ENCODE measurements at places on chromosomes 7 and 10.
A peak's percentile ranks its signal among the peaks of the same experiment; 100 is the strongest.

GRCh38 chr7:4653771-4654170 lies 28.3 kb upstream of the FOXK1 start:
- no peak for DNase-seq

- no peak for DNase-seq
Observed at GRCh38 chr7:156073366-156074052, 261.2 kb upstream of the SHH start.

GRCh38 chr10:8238986-8239385 lies 184.5 kb downstream of the GATA3 start:
- no peak for DNase-seq

DNA sequence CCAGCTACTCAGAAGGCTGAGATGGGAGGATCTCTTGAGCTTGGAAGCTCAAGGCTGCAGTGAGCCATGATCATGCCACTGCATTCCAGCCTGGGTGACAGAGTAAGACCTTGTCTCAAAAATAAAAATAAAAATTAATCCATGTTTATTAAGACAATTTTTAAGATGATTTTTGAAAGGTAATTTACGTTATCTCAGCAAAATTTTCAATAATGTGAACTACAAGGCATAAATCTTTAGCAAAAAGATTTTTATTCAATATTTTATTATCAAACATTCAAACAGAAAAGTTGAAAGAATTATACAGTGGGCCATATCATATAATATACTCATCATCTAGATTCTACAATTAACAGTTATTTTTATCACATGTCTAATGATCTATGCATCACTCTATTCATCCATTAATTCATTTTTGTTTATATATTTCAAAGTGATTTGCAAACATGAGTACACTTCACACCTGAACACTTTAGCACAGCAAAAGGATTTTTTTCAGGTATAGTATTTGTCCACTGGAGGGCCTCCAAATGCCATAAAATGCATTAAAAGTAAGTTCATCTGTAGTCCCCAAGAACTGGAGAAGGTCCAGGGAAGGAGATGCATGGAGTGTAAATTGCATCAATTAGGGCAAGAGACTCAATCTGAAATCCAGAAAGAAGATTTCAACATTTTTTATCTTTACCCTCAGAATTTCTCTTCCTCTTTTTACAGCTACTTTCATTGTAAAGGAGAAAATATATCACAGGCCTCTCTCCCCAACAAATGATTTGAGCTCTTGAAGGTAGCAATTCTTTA lies 38.6 kb upstream of the RSBN1L start:
- peak; percentile 31 for DNase-seq

GRCh38 chr10:34854147-34854601 lies 39.1 kb upstream of the PARD3 start:
- peak; percentile 80 for DNase-seq

GRCh38 chr7:116671681-116672595 lies at the start of gene MET:
Gene MET, plus strand, starts transcription at chr7:116672196. Its CDS starts 26,889 bp downstream, at chr7:116699085.
- DNase-seq = peak; percentile 81

GRCh38 chr10:108582387-108582786 lies 1340.9 kb downstream of the XPNPEP1 start:
- DNase-seq = peak; percentile 23

DNA sequence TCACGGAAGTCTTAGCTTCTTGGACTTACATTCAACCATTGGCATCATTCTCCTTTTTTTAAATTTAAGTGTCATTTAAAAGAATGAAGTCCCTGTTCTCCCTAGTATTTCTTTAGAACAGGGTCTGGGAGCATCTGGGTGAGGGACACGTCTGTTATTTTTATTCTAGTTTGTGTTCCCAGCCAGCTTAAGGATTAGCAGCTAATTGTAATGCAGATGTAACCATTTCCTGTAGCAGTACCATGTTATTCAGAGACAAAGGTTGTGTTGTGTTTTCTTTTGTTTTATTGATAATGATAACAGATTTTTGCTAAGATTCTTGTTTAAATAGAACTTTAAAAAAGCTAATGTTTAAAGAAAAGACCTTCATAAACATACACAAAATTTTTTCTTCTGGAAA lies 34.3 kb downstream of the BMS1 start:
- DNase-seq = no peak

- no peak for DNase-seq
Observed at GRCh38 chr10:14531974-14532373, 201.2 kb upstream of the FRMD4A start.

DNA sequence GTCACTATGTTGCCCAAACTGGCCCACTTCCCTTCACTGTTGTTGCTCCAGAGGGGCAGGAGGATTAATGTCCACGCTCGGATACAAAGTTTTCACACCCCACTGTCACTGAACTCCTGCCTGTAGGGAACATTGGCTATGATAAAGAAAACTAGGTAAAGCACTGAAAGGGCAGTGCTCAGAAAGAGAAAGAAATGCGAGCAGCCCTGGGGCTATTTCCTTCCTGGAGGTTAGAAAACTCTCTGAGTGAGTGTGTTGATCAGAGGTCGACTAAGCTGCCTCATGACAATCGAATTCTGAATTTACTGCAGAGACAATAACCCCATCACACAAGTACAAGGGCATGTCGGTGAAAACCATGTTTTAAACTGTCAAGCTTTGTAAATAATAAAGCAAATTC lies 227.2 kb upstream of the PITRM1 start:
- DNase-seq = no peak

DNA sequence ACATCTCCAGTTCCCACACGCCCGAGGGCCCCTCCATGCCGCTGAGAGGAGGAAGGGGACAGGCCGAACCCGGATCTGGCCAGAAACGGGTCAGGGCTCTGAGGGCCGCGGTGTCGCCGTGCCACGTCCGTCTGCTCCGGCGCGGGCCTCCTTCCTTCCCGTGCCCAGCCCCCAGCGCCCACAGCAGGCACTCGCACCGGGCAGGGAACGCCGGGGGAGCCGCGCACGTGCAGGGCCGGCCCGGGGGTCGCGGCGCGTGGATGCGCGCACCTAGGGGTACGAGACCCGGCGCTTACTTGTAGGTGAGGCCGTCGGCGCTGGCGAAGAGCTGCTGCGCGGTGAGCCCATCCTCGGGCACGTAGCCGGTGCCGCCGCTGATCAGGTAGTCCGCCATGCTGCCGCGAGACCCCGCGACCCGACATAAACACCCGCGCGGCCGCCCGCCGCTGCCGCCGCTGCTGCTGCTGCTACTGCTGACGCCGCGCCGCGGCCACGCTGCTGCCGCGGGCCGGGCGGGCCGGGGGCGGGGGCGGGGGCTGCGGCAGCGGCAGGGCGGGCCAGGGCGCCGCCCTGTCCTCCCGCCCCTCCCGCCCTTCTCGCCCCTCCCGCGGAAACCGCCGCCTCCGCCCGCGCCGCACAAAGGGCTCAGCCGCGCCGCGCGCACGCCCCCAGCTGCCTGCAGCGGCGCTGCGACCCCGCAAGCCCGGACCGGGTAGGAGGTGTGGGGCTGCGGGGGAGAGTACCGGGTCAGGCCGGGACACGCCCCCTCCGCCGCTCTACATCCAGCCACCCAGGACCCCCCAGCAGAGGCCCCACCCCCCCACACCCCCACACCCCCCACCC lies 4.1 kb downstream of the IMPDH1 start:
- DNase-seq = peak; percentile 35

DNA sequence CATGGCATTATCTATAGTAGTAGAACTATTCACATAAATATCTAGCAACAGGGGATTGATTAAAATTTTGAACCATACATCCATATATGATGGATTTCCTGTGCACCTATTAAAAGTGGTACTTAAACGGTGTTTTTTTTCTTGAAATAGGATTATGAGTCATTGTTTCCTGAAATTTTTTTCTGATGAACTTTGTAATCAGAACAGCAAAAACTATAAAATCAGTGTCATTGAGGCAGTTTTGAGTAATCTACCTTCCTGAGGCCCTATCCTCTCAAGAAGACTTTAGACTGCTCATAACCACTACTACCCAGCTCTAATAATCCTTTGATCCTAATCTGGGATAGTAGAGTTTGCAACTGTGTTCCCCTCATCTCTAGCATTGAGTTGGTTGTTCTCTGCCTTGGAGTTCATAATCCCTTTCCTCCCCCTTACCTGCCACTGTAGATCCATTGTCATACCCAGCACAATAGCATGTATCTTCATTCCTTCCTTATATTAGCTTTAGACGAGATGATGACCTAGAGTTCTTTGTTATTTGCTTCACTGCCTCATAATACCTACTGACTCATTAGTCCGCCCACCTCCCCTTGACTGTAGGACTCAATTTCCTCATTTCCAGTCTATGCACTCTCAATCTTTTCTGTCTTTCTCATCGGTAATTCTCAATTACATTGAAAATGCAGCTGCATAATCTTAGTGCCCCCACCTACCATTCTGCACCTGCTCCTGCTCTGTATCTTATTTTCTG lies 133.4 kb downstream of the LRRC4 start:
- peak; percentile 64 for DNase-seq

- no peak for DNase-seq
Observed at GRCh38 chr10:3574451-3574850, 210.6 kb downstream of the KLF6 start.
